Tibial nerve (tissue), 4 donors: ENCODE measurements at places on chromosomes 7 and 10. TPM values are rescaled to one million over a fixed set of nuclear protein-coding genes. Genes with fewer than 3 reads are reported as not detected.
A peak's percentile ranks its signal among the peaks of the same experiment; 100 is the strongest.

DNA sequence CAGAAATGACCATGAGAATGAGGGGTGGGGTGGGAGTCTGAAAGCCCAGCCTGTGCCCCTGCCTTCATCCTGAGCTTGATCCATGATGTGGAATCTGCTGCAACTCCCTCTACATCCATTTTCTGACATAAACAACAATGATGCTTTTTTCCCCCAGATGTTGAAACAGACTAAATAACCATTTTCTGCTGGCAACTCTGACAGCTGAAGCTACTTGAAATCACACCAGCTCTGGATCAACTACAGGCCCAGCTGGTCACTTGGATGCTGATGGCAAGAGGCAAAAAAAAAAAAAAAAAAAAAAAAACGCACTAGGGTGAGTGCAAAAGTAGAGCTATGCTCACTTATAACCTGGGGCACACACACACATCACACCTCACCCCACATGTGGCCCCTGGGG lies 74.2 kb downstream of the FAM107B start:
- DNase-seq = no peak

DNA sequence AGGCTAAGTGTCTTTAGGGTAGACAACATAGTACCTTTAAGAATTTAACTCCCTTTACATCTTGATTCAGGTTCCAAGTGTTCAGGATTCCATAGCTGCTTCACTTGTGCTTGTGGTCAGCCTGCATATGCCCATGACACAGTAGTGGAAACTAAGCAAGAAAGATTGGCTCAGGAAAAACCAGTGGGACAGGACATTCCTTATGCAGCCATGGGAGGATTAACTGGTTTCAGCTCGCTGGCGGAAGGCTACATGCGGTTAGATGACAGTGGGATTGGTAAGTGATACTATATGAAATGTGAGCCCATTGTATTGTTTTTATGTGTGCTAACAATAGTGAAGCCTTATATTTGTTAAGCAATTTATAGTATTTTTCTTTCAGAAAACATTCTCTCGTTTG lies 11.3 kb downstream of the FAM221A start:
- DNase-seq = no peak

DNA sequence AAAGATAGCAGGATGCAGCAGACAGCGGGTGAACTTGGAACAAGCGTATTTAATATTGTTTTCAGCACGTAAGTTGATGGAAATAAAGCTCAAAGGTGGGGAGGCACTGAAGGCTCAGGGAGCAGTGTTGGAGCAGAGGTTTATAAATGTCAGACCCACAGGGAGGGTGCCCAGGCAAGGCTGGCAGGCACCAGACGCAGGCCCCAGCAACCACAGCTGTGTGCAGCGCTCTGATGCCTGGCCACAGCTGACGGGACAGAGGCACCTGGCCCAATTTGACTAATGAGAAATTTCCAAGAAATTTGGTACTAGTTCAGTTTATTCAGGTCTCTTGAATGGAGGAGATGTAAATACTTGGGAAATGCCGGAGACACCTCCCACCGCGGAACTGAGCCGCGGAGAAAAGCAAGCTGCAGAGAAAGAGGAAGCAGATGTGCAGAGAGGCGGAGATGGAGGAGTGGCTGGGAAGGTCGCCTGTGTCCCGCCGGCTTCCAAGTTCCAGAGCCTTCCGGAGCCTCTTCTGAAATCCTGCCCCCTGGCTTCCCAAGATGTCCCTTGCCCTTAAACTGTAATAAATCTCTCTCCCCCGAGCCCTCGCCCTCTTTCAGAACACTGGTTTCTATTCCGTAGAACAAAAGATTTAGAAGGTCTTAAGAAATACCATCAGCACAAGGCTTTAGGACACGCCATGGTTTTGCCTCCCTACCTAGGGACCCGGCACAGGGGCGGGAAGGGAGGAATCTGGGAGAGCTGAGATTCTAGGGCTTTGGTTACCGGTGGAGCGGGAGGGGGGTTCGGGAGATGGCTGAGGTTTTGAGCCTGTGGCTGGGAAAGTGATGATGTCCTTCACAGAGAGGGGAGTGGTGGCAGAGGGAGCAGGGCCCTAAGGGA lies 38.4 kb upstream of the PLXNA4 start:
- no peak for DNase-seq

- DNase-seq = no peak
Observed at GRCh38 chr10:35636956-35637355, 5.1 kb downstream of the FZD8 start.

DNA sequence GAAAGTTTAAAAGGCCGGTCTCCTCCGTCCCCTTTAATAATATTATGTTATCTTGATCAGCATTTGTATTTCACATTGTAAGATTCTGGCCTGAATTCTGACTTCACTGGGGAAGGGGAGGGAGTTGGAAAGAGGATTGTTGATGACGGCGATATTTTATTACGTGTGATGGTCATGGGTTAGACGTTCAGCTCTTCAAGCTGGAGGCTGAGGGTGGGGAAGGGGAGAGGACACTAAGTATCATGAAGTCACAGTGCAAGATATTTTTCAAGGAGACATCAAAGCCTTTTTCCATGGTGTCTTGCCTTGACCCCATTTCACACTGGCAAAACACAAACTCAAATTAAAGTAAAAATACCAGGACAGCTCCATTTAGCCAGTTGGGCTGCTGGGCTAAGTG lies 126.7 kb downstream of the WDR11 start:
- DNase-seq = no peak

- no peak for DNase-seq
Observed at GRCh38 chr7:117010375-117011133, 57.3 kb downstream of the ST7 start.

- DNase-seq = no peak
Observed at GRCh38 chr7:144937199-144937598, 101.3 kb upstream of the TPK1 start.

GRCh38 chr10:85175635-85176034 lies 847.2 kb downstream of the CCSER2 start:
- DNase-seq = no peak

DNA sequence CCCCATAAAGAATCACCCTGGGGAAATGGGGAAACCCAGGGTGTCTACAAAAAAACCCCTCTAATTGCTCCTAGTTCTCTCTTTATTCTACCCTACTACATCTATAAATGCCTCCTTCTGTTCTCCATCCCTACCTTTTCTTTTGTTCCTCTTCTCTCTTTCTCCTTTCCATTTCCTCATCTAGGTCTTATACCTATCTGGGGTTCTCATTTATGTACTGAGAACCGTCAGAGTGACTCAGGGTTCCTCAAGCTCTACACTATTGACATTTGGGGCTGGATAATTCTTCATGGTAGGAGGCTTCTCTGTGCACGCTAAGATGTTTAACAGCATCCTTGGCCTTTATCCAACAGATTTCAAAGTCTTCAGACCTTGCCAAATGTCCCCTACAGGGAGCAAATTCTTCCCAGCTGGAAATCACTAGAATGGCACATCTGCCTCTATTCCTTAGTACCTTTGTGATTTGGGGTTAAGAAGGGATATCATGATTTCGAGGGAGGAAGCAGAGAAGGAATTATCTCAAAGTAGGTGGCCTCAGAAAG lies 137.4 kb upstream of the PTN start:
- no peak for DNase-seq

DNA sequence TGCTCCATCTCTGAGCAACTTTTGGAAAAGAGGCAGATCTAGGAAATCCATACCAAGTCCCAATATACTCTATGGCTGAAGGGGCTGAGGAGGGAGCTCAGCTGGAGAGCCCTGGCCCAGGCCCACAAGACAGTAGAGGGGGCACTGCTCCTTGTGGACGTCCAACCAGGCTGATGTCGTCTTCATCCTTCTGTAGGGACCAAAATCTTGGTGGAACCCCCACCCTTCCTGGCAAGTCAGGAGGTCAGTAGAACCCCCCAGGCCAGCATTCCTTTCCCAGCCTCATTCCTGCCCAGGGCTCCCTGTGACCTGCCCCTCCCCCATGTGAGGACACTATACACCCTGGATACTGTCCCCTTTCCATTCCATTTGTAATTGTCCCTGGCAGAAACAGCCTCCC lies 152.0 kb downstream of the PLXNA4 start:
- DNase-seq = no peak

DNA sequence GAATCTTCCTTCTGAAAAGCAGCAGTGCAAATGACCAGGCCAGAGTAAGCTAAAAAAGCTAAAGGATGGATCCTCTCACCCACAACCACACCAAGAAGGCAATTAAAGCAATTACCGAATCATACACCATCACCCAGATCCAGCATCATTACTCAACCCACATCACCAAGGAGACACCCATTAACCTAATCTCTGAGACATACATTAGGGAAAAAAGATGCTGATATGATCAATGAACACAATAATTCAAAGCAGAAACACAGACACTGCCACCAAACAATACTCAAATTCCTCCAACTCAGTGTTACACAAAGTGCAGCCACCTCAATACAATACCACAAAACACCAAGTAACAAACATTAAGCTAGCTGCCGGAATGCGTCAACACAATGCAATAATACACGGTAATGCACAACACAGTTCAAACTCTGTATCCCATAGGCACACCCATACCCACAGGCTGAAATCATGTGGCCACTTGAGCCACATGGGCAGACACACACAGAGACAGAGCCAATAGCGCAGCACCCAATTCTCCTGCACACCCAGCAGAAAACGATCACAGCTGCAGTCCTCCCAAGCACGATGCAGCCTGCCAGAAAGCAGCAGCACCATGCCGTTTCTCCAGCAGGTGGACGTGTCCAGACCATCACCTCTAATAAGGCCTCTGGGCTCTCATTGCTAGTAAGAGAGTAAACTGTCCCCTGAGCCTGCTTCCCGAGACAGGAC lies 21.5 kb downstream of the PAX2 start:
- no peak for DNase-seq

- DNase-seq = no peak
Observed at GRCh38 chr7:139532636-139533155, 9.2 kb downstream of the CLEC2L start.

GRCh38 chr10:71255808-71256660 lies 43.7 kb downstream of the UNC5B start:
- no peak for DNase-seq

GRCh38 chr10:107767185-107767584 lies 602.7 kb upstream of the SORCS1 start:
- no peak for DNase-seq

DNA sequence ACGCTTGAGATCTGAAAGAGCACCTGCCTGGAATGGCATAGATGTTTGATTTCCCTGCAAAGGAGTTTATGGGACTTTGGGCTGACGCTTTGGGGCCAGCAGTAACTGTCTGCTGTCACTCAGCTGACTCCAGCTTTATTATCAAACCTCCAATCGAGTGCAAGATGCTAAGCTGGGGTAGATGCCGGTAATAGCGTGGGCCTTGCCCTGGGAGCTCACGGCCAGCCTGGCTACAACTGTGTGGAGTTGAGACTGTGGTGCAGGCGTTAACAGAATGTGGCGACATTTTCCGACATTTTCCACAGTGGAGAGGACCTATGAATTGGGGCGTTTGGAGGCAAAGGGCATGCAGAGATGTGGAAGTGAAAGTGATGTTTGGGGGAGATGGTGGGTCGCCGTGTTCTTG lies 1.3 kb downstream of the CHST12 start:
- DNase-seq = no peak

DNA sequence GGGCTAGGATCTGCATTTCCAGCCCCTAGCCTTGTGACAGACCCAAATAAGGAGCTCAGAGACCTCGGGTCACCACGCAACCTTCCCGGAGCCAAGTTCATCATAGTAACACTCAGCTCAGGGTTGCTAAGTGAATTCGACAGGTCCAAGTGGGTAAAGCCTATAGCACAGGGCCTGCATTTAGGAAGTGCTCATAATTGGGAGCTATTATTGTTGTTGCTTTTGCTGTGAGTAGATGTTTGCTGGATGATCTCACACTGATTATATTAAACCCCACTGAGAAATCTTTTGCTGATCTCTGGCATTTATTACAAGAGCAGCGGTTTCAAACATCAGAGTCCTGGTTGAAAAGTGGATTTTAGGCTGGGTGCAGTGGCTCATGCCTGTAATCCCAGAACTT lies 20.3 kb upstream of the SAR1A start:
- DNase-seq = no peak

DNA sequence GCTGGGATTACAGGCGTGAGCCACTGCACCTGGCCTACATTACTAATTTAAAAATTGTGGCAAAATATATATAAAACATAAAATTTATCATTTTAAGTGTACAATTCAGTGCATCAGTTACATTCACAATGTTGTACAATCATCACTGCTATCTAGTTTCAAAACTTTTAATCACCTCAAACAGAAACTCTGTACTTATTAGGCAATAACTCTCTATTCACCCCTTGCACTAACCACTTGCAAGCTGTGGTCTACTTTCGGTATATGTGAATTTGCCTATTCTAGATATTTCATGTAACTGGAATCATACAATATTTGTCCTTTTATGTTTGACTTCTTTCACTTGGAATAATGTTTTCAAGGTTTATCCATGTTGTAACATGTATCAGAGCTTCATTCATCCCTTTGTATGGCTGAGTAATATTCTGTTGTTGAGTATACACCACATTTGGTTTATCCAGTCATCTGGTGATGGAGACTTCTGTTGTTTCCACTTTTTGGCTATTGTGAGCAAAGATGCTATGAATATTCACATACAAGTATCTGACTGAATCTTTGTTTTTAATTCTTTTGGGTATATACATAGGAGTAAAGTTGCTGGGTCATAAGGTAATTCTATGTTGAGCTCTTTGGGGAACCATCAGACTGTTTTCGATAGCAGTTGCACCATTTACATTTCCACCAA lies 14.3 kb upstream of the ELOVL3 start:
- DNase-seq = no peak

GRCh38 chr7:84697506-84697905 lies 489.4 kb downstream of the SEMA3D start:
- no peak for DNase-seq

- no peak for DNase-seq
Observed at GRCh38 chr7:113199841-113200240, 81.5 kb upstream of the SMIM30 start.

DNA sequence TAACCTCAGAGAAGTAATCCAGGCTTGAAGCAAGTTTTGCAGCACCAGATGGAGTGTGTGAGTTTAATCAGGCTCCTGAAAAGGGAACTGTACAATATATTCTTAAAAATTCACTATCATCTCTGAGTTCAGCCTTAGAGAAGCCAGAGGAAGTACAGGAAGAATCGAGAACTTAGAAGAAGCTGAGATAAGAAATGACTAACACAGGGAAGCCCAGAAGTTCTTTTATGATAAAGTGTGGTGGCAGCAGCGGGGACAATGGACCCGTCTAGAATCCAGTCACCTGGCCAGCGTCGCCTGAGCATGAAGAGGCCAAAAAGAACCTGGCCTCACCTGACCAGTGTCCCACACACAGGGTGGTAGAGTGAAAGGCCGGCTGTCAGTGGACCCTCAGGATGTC lies 161.0 kb downstream of the USP6NL start:
- DNase-seq = no peak

- DNase-seq = no peak
Observed at GRCh38 chr10:17650416-17650815, 6.5 kb downstream of the STAM start.

GRCh38 chr7:6392712-6393666 lies 54.8 kb downstream of the DAGLB start:
- DNase-seq = peak; percentile 41

The SRI gene
- total RNA-seq = 83.7 TPM

The AMPH gene
- 16.5 TPM for total RNA-seq

The OR2A5 gene
- not detected for total RNA-seq

The HK1 gene
- 54.0 TPM for total RNA-seq

The RNLS gene
- 7.8 TPM for total RNA-seq

The TMEM270 gene
- total RNA-seq = not detected

The NPFFR1 gene
- total RNA-seq = 3.3 TPM

The OPN4 gene
- not detected for total RNA-seq

The NUP205 gene
- 28.6 TPM for total RNA-seq

The PRPS1L1 gene
- not detected for total RNA-seq

The MRPL43 gene
- total RNA-seq = 64.1 TPM

The HMX3 gene
- not detected for total RNA-seq

The CYP2E1 gene
- total RNA-seq = 1.3 TPM
